ENCODE measurements at places on chromosomes 5 and 9. TPM values are rescaled to one million over a fixed set of nuclear protein-coding genes. Genes with fewer than 3 reads are reported as not detected.

The DAPK1 gene
- total RNA-seq: 12.8 TPM

DNA sequence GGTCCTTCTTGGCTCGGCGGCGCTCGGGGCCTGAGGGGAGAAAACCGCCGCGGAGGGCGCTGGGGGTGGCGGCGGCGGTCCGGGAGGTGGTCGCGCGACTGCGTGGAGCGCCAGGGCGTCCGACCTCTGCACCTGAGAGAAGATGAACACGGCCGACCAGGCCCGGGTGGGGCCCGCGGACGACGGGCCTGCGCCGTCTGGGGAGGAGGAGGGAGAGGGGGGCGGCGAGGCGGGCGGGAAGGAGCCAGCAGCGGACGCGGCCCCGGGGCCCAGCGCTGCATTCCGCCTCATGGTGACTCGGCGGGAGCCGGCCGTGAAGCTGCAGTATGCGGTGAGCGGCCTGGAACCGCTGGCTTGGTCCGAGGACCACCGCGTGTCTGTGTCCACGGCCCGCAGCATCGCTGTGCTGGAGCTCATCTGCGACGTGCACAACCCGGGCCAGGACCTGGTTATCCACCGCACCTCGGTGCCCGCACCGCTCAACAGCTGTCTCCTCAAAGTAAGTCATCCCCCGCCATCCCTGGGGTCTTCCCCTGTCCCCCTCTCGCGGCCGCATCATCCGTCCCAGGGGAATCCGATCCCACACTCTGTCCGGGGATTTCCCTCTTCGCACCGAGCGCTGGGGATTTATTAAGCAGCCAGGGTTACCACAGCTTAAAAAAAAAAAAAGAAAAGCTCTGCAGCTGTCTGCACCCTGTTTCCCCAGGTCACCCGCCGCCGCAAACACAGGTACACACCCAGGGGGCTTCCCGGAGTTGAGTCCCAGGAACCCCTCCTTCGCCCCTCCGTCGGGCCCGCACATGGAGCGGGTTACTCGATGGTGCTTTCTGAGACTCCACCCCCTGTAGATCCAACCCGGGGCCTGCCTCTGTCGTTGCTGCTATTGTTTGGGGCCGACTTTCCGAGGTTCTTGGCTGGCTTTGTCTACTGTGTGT lies at the start of gene GTF3C4:
GTF3C4 (plus strand) TSS at position 8 of the 935 bp plus-strand sequence; CDS start at position 143, 135 bp downstream.
- peak within 1 kb of the TSS; percentile 96 for H3K27ac ChIP-seq
- peak within 1 kb of the TSS; percentile 77 for H3K4me3 ChIP-seq
- H3K36me3 ChIP-seq: no peaks in the 10 kb centered on the region
- no peaks in the 10 kb centered on the region for H3K27me3 ChIP-seq
- H3K4me1 ChIP-seq: peaks cover 47% of the 10 kb centered on the region

DNA sequence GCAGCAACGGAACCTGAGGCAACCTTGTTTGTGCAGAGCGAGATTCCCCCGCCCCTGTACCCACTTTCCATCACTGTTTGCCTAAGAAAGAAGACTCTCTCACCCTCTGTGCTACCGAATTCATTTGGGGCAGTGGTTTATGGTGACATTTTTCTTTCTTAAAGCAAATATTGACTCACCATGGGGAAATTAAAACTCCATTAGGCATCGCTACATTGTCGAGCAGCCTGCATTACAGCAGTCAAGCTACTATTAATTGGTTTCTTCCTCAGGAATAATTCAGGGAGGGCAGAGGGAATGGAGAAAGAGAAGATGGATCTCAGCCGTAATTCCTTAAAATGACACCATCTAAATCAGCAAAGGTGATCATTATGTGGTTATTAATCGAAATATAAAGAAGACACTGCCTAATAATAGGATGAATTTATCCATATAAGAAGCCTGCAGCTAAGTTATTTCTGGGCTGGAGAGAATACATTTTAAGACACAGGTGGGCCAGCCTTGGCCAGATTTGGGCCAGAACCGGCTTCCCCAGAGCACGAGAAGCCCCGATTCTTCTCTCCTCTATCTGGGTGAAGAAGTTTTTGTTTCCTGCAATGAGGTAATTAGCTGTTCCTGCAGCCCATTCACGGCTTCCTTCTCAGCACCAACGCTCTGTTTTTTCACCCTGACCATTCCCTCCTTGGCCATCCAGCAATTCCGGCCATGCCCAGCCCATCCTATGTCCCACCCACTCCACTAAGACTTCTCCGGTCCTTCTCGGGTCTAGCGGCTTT lies 16.8 kb downstream of the CFAP77 start:
- H3K4me1 ChIP-seq: no peaks in the 10 kb centered on the region
- H3K36me3 ChIP-seq: no peaks in the 10 kb centered on the region
- no peak overlapping the region for H3K4me3 ChIP-seq
- peaks cover 33% of the 10 kb centered on the region for H3K27me3 ChIP-seq

The TLX3 gene
- total RNA-seq: not detected

DNA sequence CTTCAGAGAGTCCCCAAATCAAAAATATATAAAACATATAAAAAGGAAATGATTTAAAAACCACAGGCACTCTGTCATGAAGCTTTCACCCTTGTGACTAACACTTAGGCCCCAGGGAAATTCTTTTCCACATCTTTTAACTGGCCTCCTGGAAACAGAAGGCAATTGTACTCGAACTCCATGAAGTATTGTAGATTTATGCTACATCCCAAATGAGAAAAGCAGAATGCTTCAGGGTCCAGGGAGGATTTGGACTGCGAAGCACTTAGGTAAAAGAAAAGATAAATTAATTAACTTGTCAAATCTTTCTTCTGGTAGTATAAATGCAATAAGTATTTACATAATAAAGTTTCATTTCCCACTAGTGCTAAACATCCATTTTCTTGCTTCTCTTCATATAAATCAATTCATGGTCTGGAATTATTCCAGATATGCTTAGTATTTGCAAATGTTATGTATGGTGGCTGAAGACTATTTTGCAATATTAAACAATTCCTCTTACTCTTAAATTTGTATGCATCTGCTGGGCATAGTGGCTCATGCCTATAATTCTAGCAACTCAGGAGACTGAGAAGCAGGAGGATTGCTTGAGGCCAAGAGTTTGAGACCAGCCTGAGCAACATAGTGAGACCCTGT lies 64.9 kb upstream of the ELL2 start:
- H3K4me1 ChIP-seq: peaks cover 12% of the 10 kb centered on the region
- H3K36me3 ChIP-seq: no peaks in the 10 kb centered on the region
- DNase-seq: no peak
- H3K27ac ChIP-seq: no peak overlapping the region

DNA sequence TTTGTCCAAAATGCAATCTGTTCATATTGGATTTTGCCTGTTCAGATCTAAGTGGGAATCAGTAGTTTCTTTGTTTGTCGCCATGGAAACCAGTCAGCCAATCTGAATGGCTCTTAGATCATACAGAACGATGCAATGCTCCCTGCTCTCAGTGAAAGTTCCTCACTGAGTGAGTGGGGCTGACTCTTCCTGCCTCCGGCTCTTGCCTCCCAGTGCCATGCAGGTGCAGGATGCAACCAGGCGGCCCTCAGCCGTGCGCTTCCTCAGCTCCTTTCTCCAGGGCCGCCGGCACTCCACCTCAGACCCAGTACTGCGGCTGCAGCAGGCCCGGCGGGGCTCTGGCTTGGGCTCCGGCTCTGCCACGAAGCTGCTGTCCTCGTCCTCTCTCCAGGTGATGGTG lies at the start of gene PTPDC1:
PTPDC1 (plus strand) TSS at position 151 of the 400 bp plus-strand sequence; CDS start at position 218, 67 bp downstream.
- H3K27me3 ChIP-seq: no peaks in the 10 kb centered on the region
- H3K4me1 ChIP-seq: no peaks in the 10 kb centered on the region
- no peak within 1 kb of the TSS for H3K4me3 ChIP-seq
- no peak for DNase-seq
- H3K36me3 ChIP-seq: no peaks in the 10 kb centered on the region

The CAVIN4 gene
- 0.39 TPM for total RNA-seq

DNA sequence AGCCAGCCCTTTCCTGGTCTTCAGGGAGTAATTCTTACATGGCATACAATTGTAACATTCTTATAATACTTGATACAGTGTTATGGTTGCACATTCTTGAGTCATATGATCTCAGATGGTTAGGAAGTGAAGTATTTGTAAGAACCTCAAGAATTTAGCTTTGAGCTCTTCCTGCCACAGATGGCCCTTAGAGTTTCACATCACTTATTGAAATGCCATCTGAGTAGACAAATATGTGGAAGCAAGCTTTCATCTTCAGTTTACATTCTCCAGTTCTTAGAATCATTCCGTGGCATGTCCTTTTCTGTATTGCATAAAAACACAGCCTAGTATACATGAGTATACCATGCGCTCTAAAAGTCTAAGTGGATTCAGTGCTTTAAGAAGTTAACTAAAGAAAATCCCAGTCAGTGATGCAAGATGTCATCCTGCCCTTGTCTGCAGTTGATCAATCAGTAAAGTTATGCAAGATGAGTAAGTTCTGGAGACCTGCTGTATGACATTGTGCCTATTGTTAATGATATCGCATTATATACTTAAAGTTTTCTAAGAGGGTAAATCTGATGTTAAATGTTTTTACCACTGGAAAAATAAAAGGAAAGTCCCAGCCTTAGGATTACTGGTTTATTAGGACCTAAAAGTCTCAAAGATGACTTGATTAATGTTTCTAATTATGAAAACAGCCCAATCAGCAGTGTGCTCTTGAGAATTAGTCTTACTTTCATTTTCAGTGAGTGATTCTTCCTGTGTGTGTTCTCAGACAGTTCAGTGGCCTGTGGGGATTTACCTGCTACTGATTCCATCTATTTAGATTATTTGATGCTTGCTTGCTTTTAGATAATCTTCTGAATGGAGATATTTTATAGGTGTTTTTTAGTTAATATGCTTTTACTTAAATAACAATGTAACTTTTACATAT lies 29.4 kb downstream of the RHOBTB3 start:
- H3K27ac ChIP-seq: peak overlapping the region; percentile 11
- peaks cover 17% of the 10 kb centered on the region for H3K36me3 ChIP-seq
- H3K4me1 ChIP-seq: no peaks in the 10 kb centered on the region
- DNase-seq: no peak
- no peak overlapping the region for H3K4me3 ChIP-seq

All from adrenal gland (tissue), 19 donors.